Fibroblast of skin of right quadriceps (primary cell): ENCODE measurements at places on chromosomes 3 and 15.

DNA sequence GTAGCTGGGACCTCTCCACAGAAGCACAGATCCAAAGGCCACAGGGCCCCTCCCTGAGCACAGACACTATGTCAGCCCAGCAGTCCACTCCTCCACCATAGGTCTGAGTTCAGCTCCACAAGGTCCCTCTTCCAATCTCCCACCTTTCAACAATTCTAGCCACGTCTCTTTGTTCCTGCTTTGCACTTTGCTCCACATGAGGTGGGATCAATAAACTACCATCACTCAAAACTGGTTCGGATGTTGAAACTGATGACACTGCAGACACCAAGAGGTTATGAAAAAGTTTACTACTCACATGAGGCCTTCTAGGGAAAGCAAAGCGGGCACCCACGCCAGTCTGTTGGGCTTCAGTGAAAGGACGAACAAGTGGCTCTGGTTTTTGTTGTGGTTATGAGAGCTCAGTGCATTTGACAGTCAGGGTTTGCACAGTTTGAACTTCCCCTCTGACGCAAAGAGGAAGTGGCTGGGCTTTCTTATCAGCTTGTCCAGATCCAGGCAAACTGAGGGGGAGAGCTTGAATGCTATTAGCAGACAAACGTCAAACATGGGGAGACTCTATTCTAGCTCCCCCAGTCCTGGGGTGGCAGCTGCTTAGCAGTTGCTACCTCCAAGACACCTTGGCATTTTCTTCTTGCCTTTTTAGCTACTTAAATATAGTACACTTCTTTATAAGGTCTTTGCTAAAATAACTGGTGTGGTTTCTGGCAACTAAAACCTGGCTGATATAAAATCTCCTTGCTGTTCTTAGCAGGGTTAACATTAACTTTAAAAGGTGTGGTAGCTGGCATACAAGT lies 37.8 kb downstream of the ZNF445 start:
- DNase-seq, result no peak

- no peak for DNase-seq
Observed at GRCh38 chr3:127137113-127137512, 55.8 kb upstream of the PRR23E start.

DNA sequence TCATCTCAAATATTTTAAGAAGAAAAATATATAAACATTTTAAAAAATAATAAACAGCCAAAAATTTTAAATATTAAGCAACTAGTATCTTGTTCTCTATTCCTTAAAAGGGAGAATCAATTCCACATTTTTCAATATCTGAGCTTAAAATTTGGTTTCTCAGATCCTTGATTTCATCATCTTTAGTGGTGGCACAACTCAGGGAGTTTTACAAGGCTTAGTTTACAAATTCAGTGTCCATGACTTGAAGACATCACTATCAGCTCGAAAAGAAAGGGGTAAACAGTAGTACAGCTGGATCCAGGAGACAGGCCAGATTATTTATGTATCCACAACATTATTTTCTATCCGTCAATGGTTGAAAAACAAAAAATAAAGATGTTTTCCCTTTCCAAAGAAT lies 11.6 kb downstream of the IGF2BP2 start:
- no peak for DNase-seq

DNA sequence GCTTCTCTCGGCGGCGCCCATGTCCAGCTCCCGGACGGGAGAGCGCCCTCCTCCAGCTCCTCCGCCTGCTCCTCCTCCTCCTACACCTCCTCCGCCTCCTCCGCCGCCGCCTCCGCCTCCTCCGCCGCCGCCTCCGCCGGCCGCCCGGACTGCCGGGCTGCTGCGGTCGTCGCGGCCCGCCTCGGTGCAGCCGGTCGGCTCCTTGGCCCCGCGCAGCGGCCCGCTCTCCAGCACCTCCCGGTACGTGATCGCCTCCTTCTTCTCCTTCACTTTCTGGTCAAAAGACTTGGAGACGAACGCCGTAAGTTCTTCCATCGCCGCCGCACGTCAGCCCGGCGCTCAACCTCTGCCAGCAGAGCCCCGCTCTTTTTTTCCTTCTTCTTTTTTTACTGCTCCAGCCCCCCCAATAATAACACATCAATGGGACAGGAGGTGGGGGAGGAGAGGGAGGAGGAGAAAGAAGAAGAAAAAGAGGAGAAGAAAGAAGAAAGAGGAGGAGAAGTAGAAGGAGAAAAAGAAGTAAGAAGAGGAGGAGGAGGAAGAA lies 438 bp downstream of the SHOX2 start:
- DNase-seq, result peak; percentile 73

DNA sequence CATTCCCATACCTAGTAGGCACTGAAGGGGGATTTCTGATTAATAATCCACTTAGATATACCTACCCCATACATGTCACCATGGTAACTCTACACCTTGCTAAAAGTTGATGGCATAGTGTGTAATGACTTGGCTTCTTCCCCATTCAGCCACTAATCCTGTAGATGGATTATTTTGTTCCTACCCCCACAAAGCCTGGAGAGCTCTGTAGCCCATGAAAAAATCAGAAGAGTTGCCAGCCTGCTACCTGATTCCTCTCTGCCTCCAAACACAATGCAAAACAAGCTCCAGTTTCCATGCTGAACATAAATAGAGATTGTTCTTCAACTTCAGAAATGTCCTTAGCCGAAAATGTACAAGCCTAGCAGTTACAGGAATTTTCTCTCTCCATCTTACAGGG lies 98.9 kb upstream of the PFN2 start:
- no peak for DNase-seq

DNA sequence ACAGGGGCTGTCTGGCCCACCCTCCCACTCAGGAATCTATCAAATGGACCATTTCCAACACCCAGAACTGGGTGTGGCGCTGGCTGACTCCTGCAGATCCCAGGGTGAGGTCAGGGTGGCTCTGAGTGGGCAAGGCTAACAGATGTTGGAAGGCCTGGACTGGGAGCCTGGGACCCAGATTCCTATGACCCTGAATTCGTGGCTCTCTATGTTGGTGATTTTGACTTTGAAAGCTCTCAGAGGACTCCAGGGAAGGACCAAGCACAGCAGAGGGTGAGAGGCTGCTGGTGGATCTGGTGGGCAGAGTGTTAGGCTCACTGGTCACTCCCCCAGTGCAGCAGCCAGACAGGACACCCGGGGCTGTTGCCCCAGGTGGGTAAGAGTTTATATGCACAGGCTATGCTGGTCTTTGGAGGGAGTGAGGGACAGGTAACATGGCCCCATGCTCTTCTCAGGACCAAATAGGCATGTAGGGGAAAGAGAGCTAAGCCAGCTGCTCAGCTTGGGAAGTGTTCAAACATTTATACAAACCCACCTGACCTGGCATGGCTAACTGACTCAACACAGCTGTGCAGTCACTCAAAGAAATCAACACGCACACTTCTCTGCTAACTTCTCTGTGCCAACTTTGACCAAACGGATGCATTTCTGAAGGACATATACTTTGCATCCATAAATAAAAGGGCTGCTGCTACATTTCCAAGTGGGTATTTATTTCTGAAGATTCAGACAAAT lies 62.6 kb upstream of the RAB6B start:
- no peak for DNase-seq

GRCh38 chr3:116179091-116179490 lies 266.2 kb downstream of the LSAMP start:
- DNase-seq, result peak; percentile 91

DNA sequence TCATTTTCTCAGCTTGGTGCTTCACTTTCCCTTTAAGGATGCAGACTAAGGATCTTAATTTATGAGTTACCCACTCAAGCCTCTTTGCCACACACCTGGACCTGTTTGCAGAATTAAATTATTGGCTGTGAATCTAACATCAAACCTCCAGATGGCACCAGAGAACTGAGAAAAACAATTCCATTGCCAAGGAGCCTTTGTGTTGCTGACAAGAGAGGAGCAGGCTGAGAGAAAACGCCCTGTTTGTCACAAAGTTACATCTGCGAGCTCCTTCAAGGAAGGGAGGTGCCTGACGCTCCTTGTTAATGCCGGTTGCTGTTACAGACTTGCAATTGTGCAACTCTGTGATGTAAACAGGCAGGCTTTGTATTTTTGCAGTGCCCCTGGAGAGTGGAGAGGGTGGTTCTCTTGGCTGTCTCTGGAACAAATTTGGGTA lies 36.3 kb upstream of the TMC3 start:
- DNase-seq, result peak; percentile 78

GRCh38 chr15:82840166-82840565 lies 30.7 kb downstream of the WHAMM start:
- no peak for DNase-seq

DNA sequence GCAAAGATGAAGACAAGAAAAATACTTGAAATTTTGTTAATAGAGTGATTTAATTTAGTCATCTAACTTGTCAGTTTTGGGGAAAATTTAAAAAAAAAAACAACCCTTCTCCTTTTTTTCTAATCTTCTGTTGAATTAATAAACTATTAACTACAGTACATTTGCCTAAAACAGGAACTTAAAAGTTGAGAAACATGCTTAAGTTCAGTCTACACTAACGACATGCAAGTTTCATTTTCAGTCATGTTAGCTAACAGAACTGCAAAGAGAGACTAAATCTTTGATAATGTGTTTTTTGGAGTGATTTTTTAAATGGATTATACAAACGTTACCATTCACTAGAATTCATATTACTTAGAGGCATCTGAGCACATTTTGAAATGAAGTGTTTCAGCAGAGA lies 71.9 kb upstream of the MBNL1 start:
- DNase-seq, result no peak

DNA sequence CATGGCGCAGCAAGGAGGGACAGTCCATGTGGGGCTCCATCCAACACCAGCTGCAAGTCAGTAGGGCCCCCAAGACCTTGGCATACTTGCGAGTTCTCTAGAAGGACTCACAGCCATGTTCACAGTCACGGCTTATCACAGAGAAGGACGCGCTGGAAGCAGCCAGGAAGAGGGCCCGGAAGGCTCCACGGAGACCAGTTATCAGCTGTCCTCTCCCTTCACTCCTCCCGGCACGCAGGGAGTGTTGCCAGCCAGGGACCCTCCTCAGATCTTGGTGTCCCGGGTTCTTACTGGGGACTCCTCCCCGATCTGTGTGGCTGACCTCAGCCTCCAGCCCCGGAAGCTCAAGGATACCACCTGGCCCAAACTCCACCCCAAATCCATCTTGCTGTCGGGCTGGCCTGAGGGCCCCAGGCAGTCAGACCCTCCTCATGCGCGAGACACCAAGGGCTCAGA lies 68.0 kb downstream of the SLTM start:
- no peak for DNase-seq

DNA sequence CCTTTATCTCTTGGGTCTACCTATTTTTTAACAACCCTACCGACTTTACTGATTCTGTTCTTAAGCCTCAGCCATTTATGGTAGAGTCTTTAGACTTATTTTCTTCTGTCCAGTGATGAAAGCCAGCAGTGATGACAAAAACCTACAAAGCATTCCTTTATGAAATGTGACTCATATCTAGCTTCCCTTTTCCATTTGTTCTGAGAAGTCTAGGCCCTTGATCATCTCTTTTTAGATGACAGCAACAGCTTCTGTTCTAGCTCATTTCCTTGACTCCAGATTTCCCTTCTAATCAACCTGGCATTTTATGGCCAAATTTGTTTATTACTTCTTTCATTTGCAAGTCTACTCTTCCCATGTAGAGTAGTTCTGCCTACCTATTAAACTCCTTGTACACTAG lies 36.1 kb downstream of the CFAP44 start:
- DNase-seq, result peak; percentile 43

- DNase-seq, result no peak
Observed at GRCh38 chr15:39846108-39846507, 63.5 kb upstream of the FSIP1 start.

- no peak for DNase-seq
Observed at GRCh38 chr15:42772144-42772543, 35.2 kb upstream of the CDAN1 start.

DNA sequence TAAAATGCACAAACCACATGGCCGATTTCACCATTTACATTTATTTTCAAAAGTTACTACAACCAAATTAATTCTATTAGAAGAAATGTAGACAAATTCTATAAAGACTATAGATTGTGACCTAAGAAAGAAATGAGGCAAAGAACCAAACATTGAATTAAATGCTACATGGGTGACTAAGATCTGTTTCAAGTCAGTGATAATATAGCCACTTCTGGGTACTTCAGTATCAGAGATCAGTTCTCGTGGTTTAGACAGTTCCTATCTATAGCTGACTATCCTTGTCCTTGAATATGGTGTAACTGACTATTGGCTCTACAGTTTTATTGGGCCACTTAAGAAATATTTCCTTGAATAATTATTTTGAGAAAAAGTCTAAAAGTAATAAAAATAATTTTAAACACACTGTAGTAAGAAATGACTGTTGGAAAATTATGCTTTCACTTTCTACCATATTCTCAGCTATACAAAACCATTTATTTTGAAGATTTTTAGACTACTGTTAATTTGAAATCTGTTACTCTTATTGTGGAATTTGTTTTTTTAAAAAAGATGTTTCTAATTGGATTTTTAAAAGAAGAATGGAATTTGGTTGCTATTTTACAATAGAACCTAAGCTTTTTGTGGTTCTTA lies 14.1 kb downstream of the KCNMB3 start:
- DNase-seq, result no peak

- no peak for DNase-seq
Observed at GRCh38 chr15:62248277-62248984, 83.3 kb upstream of the C2CD4B start.

GRCh38 chr15:78617076-78617475 lies 3.7 kb downstream of the CHRNA3 start:
- DNase-seq, result no peak

- no peak for DNase-seq
Observed at GRCh38 chr3:128482175-128482574, 10.8 kb downstream of the GATA2 start.

DNA sequence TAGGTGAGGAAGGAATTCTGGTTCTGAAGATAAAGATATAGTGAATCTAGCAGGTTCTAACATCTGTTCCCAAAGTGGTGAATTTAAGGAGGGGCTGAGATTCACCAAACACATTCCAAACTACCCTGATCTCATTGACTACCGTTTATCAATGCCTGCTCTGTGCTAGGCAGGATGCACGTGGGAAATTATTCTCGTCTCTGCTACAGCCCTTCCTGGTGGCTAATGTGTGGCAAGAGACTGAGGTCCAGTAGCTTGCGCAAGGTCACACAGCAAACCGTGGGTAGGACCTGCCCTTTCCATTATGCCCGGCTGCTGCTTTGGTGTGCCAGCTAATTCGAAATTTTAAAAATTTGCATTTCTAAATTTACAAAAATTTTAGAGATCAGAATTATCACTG lies 209.5 kb upstream of the TRIM42 start:
- no peak for DNase-seq

DNA sequence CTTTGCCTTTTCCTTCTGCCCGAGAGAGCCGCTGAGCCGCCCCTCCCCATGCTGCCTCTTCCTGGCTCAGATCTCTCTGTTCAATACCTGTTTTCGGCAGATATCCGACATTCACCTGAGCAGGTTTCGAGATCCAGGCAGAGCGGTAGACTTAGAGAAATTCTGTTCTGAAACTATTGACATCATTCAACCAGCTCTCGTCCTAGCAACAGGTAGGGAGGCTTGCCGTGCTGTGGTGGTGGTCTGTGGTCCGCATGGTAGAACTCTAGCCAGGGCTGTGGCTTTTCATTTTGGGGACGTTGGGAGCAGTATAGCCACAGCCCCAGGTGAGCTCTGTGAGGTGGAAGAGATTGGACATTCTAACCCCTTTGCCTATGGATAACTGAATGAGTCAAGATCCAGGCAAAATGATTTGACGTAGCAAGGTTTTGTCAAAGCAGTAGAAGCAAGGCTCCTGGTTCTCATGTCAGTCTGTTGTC lies 810 bp downstream of the TMEM62 start:
- no peak for DNase-seq

- DNase-seq, result no peak
Observed at GRCh38 chr3:123156276-123156995, 45.3 kb upstream of the SEC22A start.

- no peak for DNase-seq
Observed at GRCh38 chr15:80098341-80098740, 38.9 kb downstream of the ZFAND6 start.
